ENCODE measurements at places on chromosomes 13 and 19. TPM values are rescaled to one million over a fixed set of nuclear protein-coding genes. Genes with fewer than 3 reads are reported as not detected.

DNA sequence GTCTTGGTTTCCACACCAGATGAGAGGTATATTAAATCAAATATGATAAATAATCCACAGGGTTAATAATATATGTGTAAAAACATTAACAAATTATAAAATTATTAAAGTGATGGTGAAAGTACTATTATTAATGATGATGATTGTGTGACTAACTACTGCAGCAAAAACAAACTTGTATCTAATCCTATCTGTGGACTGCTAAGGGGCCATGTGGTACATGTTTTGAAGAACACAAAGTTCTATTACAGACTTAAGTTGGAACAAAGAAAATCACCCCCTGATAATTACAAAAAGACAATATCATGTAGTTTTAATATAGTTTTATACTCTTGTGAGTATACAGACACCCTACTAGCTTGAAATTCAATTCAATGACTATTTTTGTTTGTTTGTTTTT, 504.2 kb upstream of the NBEA start:
- H3K27me3 ChIP-seq: no peaks in the 10 kb centered on the region
- H3K4me3 ChIP-seq: no peak overlapping the region
- H3K4me1 ChIP-seq: no peaks in the 10 kb centered on the region
- H3K36me3 ChIP-seq: no peaks in the 10 kb centered on the region

DNA sequence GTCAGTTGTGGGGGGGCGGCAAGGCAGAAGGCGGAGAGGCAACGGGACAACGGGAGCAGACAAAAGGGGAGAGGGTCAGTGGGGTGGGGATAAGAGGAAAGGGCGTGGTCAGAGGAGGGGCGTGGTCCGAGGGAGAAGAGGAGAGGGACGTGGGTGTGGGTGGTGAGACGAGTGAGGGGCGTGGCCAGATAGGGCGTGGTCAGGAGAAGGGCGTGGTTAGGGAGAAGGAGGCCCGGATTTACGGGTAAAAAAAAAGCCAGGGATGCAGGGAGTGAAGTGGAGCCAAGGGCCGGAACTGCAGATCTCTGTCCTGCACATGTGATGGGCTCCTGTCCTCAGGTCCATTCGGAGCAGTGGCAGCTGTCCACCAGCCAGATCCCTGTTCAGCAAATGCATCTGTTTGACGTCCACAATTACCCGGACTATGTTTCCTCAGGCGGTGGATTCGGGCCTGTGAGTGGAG, 21.5 kb downstream of the CPT1C start:
- H3K36me3 ChIP-seq: no peaks in the 10 kb centered on the region
- H3K27ac ChIP-seq: no peak overlapping the region
- peaks cover 9% of the 10 kb centered on the region for H3K4me1 ChIP-seq
- H3K4me3 ChIP-seq: no peak overlapping the region
- no peak for DNase-seq

- H3K36me3 ChIP-seq: no peaks in the 10 kb centered on the region
- DNase-seq: no peak
- H3K27me3 ChIP-seq: no peaks in the 10 kb centered on the region
These were observed 727.6 kb upstream of the ARGLU1 start for GRCh38 chr13:107295416-107296140.

- H3K4me3 ChIP-seq: no peak overlapping the region
- H3K27me3 ChIP-seq: no peaks in the 10 kb centered on the region
- H3K27ac ChIP-seq: no peak overlapping the region
- no peak for DNase-seq
- H3K4me1 ChIP-seq: no peaks in the 10 kb centered on the region
These were observed 72.7 kb downstream of the ERICH6B start for GRCh38 chr13:45542878-45543277.

GRCh38 chr13:33934343-33934742, 116.4 kb downstream of the RFC3 start:
- no peaks in the 10 kb centered on the region for H3K27me3 ChIP-seq
- no peak overlapping the region for H3K27ac ChIP-seq
- no peak for DNase-seq
- no peak overlapping the region for H3K4me3 ChIP-seq

DNA sequence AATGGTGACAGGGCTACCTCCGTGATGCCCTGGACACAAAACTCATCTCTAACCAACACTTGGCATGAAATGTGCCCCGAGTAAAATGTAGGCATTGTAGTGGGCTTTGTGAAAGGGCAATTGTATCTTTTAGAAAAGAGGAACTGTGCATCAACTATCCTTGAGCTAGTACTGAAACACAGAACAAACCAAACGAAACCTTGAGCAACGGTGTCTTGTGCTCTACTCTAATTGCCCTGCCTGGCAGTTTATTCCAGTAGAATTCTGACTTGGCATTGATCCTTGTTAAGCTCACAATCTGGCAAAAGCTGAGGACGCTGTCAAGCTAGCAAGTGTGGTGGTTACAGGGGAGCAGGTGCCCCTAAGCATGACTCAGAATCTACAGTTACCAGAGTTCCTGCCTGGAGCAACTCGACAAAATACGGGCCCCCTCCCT, 707.1 kb upstream of the SPRY2 start:
- no peaks in the 10 kb centered on the region for H3K36me3 ChIP-seq
- no peaks in the 10 kb centered on the region for H3K4me1 ChIP-seq
- H3K27ac ChIP-seq: no peak overlapping the region
- H3K27me3 ChIP-seq: no peaks in the 10 kb centered on the region
- no peak for DNase-seq
- H3K4me3 ChIP-seq: no peak overlapping the region

DNA sequence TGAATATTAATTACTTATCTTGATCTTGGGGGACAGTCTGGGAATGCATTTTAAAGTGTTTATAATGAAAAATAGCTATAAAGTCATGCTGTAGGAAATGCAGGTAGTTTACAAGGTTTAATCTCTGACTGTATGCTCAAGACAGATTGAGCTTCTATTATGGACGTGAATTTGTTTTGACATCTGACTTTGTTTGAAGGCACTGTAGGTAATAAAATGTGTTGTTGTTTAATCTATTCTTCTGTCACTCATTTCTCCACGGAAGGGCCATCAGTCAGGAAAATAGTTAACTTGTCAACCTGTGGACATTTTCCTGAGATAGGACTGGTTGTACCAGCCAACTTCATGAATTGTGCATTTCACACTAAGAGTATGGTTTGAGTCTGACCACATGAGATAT, 893.1 kb upstream of the SLITRK6 start:
- no peak overlapping the region for H3K4me3 ChIP-seq
- H3K4me1 ChIP-seq: no peaks in the 10 kb centered on the region
- no peak overlapping the region for H3K27ac ChIP-seq
- no peaks in the 10 kb centered on the region for H3K36me3 ChIP-seq
- no peak for DNase-seq

DNA sequence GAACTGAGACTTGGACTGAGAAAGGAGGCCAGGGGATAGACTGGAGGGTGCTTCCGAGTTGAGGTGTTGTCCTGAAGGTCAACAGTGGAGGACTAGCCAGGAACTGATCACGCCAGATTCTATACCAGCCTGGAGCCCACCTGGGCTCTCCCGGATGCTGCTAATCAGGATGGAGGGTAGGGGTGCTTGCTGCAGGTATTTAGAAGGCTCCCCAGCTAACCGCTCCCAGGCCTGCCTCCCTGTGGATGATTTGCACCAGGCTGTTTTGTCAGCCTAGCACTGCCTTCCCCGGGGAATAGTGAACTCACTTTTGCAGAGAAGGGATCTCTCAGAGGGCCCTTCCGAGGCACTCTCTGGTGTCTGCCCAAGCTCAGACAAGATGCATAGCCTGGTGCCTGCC, 60.5 kb upstream of the KCTD15 start:
- H3K4me3 ChIP-seq: no peak overlapping the region
- H3K36me3 ChIP-seq: no peaks in the 10 kb centered on the region
- no peaks in the 10 kb centered on the region for H3K4me1 ChIP-seq
- no peak for DNase-seq
- H3K27me3 ChIP-seq: no peaks in the 10 kb centered on the region

DNA sequence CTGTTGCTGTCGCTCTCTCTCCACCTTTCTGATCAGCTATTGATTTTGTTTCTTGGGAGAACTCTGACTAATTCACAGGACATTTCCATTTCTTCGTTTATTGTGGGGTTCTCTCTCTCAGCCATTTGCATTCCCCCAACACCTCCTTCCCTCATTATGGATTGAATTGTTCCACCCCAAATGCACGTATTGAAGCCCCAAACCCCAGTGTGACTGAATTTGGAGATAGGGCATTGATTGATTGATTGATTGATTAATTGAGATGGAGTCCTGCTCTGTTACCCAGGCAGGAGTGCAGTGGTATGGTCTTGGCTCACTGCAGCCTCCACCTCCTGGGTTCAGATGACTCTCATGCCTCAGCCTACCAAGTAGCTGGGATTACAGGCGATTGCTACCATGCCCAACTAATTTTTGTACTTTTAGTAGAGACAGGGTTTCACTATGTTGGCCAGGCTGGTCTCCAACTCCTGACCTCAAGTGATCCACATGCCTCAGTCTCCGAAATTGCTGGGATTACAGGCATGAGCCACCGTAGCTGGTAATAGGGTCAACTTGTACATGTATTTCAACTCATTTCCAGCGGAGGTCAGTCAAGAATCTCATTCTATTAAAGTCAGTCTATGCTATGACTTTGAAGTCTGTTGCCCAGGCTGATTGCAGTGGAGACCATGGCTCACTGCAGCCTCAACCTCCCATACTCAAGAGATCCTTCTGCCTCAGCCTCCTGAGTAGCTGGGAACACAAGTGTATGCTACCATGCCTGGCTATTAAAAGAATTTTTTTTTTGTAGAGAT, 13.6 kb downstream of the NFILZ start:
- H3K27ac ChIP-seq: no peak overlapping the region
- H3K4me1 ChIP-seq: no peaks in the 10 kb centered on the region
- H3K4me3 ChIP-seq: no peak overlapping the region
- peaks cover 20% of the 10 kb centered on the region for H3K27me3 ChIP-seq
- no peak for DNase-seq
- H3K36me3 ChIP-seq: no peaks in the 10 kb centered on the region

DNA sequence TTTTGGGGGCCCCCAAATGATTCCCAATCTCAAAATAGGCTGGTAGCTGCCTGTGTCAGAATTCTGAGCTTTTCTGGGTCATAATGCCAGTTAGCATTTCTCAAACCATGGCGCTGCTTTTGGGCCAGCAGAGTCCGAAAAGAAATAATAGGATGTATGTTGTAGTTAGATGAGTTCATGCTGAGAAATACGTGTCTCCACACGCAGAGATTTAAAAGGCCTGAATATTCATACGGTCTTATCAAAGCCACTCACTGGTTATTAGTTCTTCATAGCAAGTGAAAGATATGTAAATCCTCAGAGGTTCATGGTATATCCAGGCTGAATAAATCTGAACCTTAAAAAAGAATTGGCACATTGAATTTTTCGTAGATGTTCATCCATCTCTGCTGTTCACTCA, 124.5 kb downstream of the SHISA2 start:
- no peak for DNase-seq
- H3K27me3 ChIP-seq: peaks cover 2% of the 10 kb centered on the region
- H3K27ac ChIP-seq: no peak overlapping the region
- H3K4me3 ChIP-seq: no peak overlapping the region
- no peaks in the 10 kb centered on the region for H3K4me1 ChIP-seq

Gene ZNF497
- 0.98 TPM for total RNA-seq

Data from activated CD4-positive, alpha-beta T cell treated with anti-CD3 and anti-CD28 coated beads, Interleukin-2, amount 10 ng/mL, durations not matched to agents 7 days and 5 days (primary cell).